CD4-positive, alpha-beta T cell treated with Interleukin-1 beta for 1 hour (primary cell): ENCODE measurements at places on chromosomes 3 and 15.

DNA sequence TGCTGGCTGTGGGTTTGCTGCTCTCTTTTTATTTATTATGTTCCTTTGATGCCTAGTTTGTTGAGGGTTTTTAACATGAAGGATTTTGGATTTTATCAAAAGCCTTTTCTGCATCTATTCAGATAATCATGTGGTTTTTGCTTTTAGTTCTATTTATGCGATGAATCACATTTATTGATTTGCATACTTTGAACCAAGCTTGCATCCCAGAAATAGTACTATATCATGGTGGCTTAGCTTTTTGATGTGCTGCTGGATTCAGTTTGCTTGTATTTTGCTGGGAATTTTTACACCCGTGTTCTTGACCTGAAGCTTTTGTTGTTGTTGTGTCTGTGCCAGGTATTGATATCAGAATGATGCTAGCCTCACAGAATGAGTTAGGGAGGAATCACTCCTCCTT, 48.4 kb downstream of the MCTP2 start:
- no peak for DNase-seq

- peak; percentile 61 for DNase-seq
Measured at GRCh38 chr15:78709263-78709882, 68.4 kb upstream of the CHRNB4 start.

DNA sequence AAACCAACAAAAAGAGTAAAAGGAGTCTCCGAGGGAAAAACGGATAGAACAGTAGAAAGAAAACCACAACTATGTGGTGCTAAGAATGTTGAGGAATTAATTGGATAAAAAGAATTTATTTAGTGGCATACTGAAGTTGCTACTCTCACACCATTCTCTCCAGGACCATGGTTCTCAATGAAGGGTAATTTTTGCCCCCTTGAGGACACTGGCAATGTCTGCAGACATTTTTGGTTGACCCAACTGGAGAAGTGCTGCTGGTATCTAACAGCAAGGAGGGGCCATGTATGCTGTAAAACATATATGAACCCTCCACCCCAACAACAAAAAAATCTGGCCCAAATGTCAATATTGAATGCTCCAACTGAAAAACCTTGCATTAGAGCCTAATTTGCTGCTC, 85.9 kb upstream of the CSPG5 start:
- no peak for DNase-seq

- no peak for DNase-seq
Measured at GRCh38 chr3:26625187-26625586, 2.6 kb downstream of the LRRC3B start.

DNA sequence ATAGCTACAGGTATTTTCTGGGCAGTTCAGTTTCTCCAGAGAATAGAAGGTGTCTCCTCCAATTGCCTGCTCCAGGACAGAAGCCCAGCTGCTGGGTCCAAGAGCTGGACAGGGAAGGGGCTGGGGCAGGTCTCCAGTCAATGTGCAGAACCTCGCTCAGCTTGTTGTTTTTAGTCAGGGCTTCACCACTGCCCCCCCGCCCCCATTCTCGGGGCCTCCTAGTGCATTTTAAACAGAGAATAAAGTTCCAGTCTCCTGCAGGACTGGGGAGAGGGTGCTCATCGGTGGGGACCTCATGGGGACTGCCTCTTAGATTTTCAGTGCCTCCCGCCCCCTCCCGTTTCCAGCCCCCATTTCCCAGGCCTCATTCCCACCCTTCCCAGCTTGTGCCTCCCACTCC, 216.6 kb downstream of the XXYLT1 start:
- DNase-seq: no peak

DNA sequence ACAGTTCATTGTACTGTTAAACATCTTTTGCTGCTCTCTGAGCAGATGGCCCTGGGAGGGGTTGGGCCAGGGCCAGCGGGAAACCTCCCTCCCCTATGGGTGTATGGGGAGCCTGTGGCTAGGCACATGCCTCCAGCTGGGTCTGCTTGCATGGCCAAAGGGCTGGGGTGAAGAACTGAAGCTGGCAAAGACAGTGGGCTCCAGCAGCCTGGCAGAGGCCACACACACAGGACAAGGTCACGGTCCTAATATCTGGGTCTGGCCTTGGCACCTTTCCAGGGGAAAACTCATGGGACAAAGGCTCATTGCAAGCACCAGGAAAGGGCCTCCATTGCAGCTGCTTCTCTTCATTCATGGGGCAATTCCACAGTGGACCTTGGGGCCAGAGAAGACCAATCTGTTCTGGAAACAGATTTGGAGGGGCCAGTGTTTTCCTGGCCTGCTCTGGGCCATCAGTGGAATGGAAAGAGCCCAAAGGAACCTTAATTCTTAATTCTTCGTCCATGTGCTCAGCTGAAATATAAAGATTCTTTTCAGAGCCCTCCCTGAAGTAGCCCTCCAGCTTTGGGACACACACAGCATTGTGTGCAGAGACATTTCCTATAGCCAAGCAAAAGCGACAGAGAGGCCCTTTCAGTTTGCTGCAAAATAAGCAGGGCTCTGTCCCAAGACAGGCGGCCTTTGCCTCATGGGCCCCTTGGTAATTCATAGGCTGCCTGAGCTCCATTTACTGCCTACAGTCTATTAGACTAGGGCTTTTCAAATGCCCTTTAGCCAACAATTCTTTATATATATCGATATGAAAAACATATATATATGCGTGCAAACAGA, 11.3 kb upstream of the LIMD1 start:
- no peak for DNase-seq

DNA sequence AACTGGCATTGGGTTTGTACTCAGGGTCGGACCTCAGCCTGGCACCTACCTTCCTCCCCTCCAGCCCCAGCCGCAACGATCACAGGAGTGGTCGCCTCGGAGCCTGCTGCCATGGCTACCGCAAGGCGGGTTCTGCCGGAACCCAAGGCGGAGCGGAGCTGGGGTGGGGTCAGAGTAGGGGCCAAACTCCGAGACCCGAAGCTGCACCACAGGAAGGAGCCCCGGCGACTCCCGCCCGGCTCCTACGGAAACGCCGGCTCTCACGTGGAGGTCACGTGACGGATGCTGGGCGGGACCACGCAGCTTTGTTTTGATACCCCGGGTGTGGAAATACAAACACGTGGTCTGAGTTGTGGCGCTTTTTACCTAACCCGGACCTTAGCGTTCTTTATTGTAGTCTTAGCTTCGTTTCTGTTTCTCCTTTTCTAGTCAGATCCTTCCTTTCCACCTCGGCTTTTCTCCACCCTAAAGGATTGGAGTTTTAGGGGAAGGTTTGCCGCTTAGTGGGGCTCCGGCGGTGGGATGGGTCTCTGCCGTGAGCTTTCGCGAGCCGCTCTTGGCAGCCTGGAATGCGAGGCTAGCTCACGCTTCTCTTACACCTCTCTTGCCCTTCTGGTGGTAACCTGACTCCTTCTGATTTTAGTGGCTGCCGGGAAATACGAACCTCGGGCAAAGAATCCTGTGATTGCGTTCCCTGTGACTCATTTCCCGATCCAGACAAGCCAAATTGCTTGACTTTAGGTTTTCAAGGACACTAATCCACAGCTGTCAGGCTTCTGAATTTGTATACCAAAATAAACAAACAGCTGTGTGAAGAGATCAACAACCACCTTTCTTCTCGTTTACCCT, at the start of gene HSPBAP1:
TSS of gene HSPBAP1 (minus strand) at position 264 of the 849 bp plus-strand sequence. CDS start at position 113, 151 bp downstream.
- DNase-seq: peak; percentile 90

DNA sequence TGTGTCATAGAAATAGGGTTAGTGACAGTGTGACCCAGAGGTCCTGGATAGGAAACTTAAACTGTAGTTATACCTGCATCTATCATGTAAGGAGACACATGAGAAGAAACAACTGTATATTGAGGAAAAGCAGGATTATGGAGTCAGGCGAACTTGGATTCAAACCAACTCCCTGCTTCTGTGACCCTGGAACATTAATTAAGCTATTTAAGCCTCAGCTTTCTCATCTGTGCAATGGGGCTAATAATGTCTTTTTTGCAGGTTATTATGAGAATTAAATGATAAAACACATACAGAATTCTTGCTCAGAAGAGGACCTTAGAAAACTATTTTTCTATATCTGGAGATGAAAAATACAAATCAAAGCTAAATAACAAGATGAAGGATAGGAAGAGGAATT, 481.8 kb downstream of the MECOM start:
- no peak for DNase-seq

- DNase-seq: no peak
Measured at GRCh38 chr15:56985856-56986255, 67.4 kb downstream of the TCF12 start.

GRCh38 chr15:93987068-93987467, 244.3 kb upstream of the MCTP2 start:
- peak; percentile 20 for DNase-seq

DNA sequence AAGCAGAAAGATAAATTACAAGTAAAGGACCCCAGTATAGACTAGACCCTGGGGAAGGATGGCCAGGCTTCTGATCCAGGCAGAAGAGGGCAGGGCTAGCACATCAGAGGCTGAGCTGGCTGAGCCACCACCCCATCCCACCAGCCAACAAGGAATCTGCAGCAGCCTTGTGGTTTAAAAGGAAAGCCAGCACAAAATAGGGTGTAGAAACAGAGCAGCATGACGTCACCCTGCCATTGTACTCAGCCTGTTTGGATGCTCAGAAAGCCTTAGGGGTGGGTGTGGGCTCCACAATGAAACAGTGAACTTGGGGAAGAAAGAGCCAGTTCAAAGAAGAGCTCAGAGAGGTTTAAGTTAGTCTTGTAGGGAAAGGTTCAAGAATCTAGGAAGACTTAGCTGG, 28.2 kb downstream of the DUOX1 start:
- DNase-seq: no peak

DNA sequence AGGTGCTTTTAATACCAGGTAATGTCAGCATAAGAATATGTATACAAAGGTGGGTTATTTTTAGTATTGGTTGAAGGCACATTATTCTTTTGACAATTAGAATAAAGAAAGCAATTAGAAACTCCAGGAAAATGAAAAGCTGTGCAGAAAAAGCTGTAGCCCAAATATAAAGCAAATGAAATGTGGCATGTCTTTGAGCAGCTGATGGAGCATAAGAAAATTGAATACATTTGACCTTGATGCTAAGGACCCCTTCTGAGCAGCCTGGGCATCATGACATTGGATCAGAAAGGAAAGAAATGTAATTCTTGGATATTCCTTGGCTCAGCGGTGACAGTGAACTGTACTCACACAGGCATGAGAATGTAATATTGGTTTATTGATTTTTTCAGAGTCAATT, 8.0 kb upstream of the ISLR start:
- DNase-seq: no peak

GRCh38 chr15:89164712-89165211, 56.6 kb downstream of the RLBP1 start:
- no peak for DNase-seq

- peak; percentile 1 for DNase-seq
Measured at GRCh38 chr3:177057768-177058167, 139.5 kb downstream of the TBL1XR1 start.

DNA sequence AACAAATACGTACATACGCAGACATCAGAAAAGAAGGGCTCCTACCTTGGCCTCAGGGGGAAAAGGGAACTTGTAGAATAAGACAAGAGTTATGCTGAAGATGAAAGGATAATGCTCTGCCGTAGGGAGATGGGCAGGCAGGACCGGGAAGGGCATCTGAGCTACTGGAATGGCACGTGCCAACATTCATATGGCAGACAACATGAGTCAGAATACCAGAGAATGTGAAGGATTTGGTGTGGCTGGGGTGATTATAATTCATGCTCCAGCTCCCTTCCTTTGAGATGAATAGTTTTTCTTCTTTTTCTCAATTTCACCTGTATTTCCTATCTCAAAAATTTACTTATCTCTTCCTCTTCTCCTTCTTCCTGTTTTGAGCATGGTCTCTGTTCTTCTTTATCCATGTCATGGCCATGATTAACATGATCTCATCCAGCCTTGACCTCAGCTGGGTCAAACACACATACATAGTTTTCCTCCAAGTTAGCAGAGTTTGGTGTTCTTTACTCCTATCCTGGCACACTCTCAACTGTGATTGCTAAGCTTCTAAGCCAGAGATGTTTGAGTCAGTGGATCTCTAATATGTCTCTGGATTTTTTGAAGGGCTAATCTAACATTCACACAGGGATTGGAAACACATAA, 507.0 kb downstream of the FOXP1 start:
- DNase-seq: no peak

DNA sequence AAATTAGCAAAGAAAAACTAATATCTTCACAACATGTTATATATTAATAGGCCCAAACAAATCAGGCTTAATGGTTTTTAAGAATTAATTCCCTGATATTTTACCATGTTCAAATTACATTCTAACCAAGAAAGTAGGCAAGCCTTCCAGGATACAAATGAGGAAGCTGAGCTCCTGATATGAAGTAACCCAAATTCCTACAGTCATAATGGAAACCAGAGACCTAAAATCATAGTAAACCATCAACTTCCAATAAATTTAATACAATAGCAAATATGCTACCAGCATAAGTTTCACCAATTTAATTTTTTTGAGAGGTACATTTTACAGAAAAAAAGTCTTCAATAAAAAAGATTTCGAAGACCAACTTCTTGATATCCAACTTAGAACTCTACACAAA, 3.8 kb downstream of the DCBLD2 start:
- DNase-seq: no peak

- no peak for DNase-seq
Measured at GRCh38 chr3:101896083-101896757, 46.9 kb downstream of the NFKBIZ start.

DNA sequence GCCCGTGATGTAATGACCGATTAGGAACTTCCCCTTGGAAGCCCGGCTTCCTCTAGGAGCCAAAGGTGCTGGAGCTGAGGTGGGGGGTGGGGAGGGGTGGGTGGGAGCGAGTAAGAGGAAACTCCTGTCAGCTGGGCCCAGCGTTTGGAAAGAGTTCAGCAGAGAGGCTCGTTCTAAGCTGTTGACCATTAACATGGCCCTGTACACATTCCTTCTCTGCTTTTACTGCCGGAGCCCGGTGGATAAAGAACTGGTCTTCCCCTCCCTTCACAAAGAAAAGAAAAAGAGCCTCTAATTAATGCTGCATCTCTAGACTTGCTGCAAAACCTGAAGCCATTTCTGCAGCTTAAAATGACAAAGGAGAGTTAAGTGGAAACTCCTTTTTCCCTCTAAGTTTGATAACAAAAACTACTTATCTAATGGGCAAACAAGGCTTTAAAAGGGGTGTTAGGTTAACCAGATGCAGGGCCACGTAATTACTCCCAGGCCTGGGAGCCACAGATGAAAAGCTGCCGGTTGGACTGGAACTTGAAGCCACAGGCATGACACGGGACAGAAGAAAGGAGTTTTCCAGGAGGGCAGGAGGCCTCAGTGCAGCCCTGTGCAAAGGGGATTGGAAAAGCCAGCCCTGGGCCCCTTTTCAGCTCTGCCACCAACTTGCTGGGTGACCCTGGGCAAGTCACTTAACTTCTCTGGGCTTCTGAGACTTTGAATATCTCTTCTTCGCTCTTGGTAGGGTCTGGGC, 71.3 kb downstream of the SMAD6 start:
- no peak for DNase-seq

DNA sequence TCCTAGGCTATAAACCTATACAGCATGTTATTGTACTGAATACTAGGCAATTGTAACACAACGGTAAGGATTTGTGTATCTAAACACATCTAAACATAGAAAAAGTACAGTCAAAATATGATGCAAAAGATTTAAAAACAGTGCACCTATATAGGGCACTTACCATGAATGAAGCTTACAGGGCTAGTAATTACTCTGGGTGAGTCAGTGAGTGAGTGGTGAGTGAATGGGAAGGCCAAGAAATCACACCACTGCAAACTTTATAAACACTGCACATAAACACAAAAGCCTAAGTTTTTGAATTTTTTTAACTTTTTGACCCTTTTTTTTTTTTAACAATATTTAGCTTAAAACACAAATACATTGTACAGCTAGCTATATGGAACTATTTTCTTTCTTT, 204.7 kb upstream of the CTNNB1 start:
- no peak for DNase-seq
